ENCODE measurements at places on chromosomes 5 and 9.

- no peak for DNase-seq
These were observed 12.6 kb downstream of the PBX3 start for GRCh38 chr9:125759764-125760129.

DNA sequence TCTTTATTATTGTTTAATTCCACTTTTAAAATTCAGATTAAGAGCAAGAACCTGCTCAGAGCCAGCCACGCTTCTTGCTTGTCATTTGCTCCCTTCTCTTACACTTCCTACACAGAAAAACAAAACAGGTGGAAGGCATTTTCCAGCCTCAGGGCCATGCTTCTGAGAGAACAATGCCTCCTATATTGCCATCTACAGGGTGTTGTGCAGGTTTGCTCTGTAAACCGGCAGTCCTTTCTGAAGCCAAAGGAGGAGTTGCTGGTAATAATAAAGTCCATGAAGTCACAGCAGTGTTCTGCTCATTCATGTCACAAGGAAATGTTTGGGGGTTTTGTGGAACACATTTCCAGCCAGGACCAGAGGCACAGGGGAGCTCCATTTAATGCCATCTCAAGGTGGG is 16.1 kb upstream of the PRLR start:
- no peak for DNase-seq

DNA sequence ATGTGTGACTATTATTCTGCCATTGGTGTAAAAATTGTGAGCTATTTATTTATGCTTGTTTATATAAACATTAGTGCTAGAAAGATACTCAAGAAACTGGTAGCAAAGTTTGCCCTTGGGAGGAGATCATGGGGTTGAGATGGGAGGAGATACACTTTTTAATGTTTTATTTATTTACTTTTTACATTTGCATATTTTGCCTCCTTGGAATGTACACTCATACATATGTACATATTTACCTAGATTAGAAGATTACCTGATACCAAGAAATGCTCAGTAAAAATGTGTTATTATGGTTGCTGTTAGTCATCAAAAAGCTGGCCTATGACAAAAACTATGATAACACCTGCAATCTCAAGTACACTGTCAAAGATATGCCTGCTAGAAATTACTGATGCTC is 195.2 kb downstream of the KCTD16 start:
- DNase-seq = no peak

DNA sequence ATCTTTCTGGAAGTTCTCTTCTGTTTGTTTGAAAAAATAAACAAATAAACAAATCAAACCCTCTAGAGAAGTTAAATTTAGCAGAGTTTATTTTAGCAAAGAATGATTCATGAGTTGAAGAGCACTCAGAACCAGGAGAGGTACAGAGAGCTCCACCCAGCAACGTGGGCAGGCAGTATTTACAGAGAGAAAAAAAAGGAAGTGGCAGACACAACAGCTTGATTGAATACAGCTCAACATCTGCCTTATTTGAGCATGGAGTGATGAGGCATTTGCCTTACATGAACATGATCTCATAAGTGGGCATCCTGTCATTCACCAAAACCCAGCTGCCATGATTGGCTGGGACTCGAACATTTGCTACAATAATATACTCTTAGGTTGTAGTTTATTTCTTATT is 381.6 kb upstream of the ADAMTS16 start:
- DNase-seq = no peak

DNA sequence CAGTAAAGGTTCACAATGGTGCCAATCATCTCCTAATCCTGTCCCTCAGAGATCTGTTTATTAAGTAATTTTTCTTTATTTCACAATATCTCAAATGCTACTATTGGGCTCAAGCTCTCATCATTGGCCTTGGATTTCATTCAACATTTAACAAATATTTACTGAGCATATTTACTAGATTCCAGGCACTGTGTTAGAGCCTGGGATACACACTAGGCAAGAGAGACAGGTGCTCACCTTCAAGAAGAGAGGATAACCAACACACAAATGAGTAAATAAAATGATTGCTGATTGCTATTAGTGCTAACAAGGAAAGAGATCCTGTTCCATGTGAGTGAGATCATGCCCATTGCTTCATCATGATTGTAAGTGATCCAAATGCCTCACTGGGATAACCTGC is 27.4 kb downstream of the PPP2R2B start:
- no peak for DNase-seq

GRCh38 chr9:135905380-135906258 is 1.7 kb downstream of the CAMSAP1 start:
- DNase-seq = peak; percentile 85

- DNase-seq = no peak
These were observed 955.2 kb upstream of the DMAC1 start for GRCh38 chr9:8754751-8755150.

DNA sequence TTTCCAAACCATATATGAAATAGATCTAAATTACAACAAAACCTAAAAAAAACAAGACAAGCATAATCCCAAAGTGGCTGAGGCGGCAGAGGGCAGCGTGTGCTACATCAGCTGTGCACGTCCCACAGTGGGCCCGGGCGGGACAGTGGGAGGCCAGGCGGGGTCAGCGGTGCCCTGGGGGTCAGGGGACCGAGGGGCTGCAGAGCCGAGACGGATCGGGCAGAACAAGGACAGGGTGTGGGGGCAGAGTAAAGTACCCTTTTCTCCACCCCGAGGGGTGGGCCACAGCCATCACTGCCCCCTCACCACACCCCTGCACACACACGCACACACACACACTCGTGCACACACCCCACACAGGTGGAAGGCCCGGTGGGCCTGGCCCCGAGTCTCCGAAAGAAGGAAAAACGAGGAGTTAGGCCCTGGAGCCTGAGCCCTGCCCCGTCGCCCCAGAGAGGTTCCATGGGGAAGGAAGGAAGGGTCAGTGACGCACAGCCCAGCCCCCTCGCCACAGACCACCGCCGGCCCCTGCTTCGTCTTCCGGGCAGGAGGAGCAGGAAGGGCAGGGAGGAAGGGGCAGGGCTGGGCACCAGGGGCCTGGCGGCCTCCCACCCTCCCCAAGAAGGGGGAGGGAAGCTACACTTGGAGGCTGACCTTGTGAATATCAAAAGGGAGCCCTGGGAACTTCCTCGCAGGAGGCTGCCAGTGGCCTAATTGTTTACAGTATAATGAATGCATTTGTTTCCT is 49.6 kb upstream of the UBAC1 start:
- DNase-seq = no peak

DNA sequence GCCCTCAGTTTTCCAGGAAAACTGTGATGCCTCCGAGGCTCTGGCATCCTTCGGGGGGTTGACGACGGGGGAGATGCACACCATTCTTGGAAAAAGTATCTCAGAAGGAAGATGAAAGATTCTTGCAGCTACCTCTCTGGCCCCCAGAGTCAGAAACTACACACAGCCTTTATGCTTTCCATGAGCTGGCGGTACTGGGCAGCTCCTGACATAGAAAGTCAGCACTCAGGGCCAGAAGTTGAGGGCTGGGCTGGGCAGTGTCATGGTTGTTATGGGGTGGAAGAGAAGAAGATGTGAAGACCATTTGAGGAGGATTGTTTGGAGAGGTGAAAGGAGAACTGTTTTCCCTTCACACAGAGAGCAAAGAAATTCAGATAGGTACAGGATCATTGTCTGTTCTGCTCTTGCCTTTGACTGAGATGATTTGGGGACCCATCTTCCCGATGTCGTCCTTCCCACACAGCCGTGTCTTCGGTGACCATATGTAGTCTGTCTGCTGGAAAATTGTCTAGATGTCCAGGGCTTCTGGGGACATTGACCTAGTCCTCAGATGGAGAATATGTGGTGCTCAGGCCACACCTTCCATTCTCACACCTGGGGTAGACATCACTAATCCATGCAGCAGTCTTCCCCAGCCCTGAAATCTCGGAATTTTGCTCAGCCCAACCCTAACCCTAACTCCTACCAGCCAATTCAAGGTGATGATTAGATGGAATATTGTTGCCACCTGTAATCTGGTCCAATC is 237.1 kb downstream of the CACNA1B start:
- DNase-seq = no peak

GRCh38 chr5:130424341-130424740 is 520.1 kb downstream of the CHSY3 start:
- no peak for DNase-seq

DNA sequence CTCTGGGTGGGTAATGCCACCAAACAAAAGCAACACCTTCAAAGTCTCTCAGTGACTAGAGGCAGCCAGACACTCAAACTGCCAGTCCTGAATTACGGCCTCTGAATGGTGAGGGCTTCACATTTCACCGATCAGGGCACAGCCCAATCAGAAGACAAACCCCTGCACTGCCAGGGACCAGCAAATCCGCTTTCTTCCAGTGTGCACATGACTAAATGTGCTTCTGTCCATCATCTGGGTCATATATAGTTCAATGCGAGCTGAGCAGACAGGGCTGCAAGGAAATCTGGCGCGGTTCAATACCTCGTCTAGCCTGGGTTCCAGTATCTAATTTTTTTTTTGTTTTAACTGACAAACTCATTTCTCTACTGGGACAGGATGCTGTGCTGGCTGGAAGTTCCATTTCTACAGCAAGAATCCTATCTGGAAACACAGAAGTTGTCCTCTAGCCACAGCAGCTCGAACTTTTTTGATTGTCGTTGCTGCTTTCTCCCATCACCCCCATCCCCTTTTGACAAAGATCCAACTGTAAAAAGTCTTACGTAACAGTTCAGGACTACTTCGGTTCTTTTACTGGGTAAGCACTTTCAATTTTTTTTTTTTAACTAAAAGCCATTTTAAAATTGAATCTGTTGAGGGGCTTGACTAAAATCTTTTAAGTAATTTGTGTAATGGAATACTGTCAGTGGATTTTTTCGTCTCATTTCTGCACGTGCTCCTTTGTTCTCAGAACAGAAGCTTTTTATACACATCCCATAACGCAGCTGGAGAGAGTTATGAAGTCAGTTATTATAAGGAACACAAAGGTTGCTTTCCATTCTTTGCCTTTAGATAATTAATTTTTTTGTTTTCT is 112.7 kb downstream of the NR6A1 start:
- peak; percentile 21 for DNase-seq

GRCh38 chr9:18611971-18612370 is 138.0 kb downstream of the ADAMTSL1 start:
- DNase-seq = no peak

- no peak for DNase-seq
These were observed 166.4 kb downstream of the PRELID2 start for GRCh38 chr5:145668714-145669113.

- no peak for DNase-seq
These were observed 217.9 kb downstream of the ENC1 start for GRCh38 chr5:74422671-74423070.

DNA sequence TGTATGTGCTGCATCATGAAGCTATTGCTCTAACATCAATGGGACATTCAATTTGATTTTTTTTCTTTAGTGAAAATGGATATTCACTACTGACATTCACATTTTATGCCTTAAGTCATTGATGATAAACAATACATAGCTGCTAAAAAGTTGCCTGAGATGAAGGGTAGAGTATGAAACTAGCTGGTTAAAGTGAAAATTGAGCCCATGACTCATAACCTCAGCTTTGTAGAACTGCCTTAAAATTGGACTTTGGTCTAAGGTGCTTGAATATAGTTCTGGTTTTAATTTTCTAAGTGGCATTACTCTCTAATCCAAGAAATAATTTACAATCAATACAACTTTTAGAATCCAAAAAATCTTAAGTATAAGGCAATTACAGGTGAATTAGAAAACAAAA is 740.4 kb upstream of the RIOK2 start:
- no peak for DNase-seq

GRCh38 chr9:804026-804425 is 37.5 kb upstream of the DMRT1 start:
- no peak for DNase-seq

- no peak for DNase-seq
These were observed 127.2 kb downstream of the PDE8B start for GRCh38 chr5:77337686-77338085.

DNA sequence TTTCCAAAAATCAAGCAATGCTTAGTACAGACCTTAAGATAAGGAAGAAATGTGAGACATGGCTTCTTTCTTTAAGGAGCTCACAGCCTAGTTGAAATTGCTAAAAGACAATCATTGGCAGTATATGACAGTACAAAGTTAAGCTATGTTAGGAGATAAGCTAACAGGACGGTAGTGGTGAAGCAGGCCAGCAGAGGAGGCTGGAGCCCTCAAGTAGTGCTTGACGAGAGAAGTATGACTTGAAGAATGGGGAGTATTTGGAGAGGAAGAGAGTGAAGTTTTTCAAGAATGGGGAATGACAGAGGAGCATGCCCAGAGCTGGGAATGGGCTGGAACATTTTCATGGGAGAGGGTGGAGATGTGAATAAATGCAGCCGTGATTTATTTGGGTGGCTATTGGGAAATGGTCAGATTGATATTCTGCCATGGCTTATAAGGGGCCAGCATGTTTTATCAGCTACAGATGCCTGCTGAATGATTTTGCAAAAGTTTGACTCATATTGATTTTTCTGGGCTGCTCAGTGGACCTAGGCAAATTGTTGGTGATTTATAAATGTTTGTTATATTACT is 43.7 kb downstream of the LURAP1L start:
- DNase-seq = no peak

DNA sequence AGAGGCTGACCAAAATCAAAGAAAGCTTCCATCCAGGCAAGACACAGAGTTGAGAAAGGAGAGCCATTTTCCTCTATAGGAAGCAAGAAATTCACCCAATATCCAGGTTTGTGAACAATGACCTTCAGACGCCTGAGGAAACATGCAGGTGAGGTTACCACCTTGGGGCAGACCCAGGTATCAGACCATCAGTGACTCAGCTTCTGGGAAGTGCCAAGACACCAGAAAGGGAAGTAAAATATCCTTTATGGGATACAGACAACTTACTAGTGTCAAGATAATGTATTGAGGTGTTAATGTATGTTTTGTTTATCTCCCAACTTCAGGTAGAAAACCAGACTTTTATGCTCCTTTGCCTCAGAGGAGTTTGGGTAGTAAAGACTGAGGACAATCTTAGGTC is 2.2 kb upstream of the DTWD2 start:
- DNase-seq = no peak

- peak; percentile 86 for DNase-seq
These were observed 7.6 kb upstream of the BARX1 start for GRCh38 chr9:93962561-93963440.
